NCI-H1048 (cell line): ENCODE measurements at places on chromosomes 16 and 17.

- DNase-seq, result no peak
Observed at GRCh38 chr17:80311216-80311827, 50.7 kb downstream of the RNF213 start.

GRCh38 chr17:81993729-81994592 is 16.5 kb downstream of the ASPSCR1 start:
- DNase-seq, result no peak

DNA sequence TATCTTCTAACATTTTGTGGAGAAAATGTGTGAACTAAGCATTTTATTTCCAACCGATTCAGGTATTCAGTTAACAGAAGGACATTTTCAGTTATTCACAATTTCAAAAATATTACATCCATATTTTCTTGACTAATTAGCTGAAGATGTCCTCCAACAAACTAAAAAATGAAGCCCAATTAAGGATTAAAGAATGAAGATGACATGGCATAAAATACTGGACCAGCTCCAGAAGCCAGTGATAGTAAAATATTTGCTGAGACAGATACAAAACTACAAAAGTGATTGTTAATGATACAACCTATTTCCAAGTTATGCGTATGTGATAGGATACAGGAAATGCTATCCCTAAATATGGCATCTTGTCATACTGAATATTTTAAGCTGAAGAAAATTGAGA is 48.6 kb downstream of the PMP22 start:
- DNase-seq, result no peak

DNA sequence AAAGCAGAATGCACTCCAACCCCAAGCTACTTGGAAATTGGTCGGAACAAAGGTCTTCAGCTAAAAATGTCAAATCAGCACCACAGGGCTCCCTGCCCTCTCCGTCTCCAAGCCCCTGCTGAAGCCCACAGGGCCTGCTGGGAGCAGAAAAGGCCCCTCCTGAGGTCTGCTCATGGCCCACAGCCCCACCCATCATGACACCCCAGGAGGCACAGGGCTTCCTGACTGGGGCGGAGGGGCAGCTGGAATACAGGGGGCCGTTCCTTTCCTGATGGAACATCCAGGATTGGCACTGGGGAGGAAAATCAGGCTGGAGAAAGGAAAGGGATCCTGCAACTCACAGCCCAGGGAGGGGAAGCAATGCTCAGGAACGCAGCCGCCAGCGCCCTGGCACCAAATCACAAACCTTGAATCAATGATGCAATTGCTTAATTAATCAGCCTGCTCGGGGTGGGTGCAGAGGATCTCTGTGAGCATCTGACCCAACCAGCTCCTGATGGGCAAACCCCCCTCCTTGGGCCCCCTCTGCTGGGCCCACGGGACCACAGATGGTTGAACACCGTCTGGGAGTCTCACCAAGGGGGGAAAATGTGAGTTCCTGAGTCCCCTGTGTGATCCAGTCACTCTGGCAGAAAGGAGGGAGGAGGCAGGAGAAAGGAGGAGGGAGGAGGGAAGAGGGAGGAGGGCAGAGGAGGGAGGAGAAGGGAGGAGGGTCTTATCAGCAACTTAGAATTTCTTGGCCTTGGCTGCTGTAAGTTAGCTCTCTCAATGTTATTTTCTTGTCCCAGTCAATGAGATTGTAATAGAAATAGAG is 155.5 kb downstream of the ZNF423 start:
- no peak for DNase-seq

DNA sequence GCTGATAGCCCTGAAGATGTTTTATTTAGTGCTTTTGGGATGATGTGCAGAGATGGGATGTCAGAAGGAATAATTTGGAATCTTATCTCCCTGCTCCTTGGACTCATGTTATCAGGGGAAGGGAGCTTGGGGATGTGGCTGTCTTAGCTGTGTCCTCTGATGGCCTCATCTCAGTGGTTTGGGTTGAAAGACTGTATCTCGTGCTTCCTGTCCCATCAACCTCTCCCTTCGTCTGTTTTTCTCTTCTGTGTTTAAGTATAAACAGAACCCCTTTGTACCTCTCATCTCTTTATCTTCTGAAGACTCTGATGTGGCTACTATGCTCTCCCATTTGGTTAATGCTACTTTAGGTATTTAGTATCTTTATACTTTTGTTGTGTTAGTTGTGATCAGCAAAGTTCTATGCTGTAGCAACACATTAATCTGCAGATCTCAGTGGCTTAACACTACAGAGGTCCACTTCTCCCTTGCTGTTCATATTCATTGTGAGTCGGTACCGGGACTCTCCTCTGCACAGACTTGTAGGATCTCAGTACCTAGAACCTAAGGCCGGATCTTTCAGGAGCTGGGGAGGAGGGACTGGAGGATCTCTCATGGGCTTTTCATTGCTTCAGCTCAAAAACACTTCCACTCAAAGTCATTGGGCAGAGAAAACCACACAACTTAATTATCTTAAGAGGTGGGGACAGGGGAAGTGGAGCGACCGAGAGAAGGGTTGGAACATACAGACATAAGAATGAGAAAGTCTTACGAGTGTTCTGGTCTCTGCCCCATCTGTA is 28.8 kb downstream of the PRKCA start:
- no peak for DNase-seq

- no peak for DNase-seq
Observed at GRCh38 chr16:67883872-67884261, 818 bp upstream of the NRN1L start.

- DNase-seq, result no peak
Observed at GRCh38 chr17:19348081-19348650, 14.4 kb downstream of the B9D1 start.

DNA sequence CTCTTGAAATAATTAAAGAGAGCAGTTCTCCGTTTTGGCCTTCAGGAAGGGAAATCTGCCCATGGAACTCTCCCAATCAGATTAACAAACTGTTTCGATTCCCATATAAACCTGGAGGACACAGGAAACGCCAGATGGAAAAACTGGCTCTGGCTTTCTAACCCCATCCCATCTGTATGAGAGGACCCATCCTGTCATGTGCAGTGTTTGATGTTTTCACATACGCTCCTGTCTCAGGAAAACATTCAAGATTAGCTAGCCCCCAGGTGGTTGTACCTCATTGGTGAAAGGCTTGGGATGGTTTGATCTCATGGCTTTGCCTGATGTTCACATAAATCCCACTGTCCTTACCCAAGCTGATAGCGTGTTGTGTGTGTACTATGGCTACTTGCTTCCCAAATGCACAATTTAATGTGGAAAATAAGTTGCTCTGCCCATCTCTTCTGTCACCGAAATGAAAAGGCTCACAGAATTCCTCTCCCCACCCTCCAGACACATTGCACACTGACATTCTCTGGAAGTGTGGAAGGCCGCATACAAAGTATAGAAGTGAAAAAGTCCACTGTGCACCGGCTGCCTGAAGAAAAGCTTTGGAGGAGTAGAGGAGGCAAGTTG is 18.2 kb upstream of the ERN1 start:
- no peak for DNase-seq

- DNase-seq, result no peak
Observed at GRCh38 chr17:56899403-56899802, 14.4 kb downstream of the TRIM25 start.

DNA sequence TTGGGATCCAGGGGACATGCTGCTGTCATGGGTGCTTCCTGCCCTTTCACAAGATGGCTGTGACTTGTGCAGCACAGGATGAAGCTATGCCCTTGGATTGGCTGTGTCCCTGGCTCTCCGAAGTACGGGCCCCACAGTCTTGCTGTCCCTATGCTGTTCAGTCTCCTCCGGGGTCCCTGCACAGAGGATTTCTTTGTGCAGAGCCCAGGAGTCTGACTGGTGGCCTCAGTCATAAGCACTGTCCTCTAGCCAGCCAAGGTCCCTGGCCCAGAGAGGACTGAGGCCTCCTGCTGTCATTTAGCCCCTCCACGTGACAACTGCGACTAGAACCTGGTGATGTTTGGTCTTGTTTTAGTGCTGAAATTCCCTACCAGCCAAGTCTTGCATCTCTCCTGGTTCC is 42.4 kb upstream of the CRISPLD2 start:
- DNase-seq, result no peak

GRCh38 chr17:61498042-61498994 is 46.1 kb downstream of the TBX4 start:
- DNase-seq, result no peak

GRCh38 chr16:81688182-81688581 is 90.9 kb upstream of the PLCG2 start:
- no peak for DNase-seq

- DNase-seq, result no peak
Observed at GRCh38 chr16:19292186-19292585, 6.7 kb downstream of the CLEC19A start.

GRCh38 chr16:47481698-47482374 is 20.7 kb downstream of the PHKB start:
- no peak for DNase-seq

- DNase-seq, result no peak
Observed at GRCh38 chr17:83173914-83174361, 94.5 kb downstream of the METRNL start.

- DNase-seq, result no peak
Observed at GRCh38 chr16:27378871-27379481, 23.0 kb upstream of the IL21R start.

GRCh38 chr17:41676058-41676419 is 12.6 kb upstream of the EIF1 start:
- no peak for DNase-seq

GRCh38 chr16:57479205-57479975 is 6.9 kb downstream of the DOK4 start:
- no peak for DNase-seq

DNA sequence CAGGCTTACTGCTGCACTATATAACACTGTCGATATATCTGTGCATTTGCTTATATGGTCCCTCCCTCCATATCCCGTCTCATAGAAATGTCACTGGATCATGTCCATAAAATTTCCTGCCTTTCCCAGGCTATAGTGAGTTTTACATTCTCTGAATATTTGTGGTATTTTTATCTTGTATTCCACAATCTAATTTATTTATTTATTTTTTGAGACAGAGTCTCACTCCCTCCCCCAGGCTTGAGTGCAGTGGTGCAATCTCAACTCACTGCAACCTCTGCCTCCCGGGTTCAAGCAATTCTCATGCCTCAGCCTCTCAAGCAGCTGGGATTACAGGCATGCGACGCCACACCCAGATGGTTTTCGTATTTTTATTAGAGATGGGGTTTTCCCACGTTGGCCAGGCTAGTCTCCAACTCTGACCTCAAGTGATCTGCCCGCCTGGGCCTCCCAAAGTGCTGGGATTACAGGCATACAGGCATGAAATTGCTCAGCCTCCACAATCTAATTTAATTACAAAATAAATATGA is 12.9 kb downstream of the TRIM37 start:
- no peak for DNase-seq

- DNase-seq, result no peak
Observed at GRCh38 chr17:28345419-28346198, 10.0 kb downstream of the TNFAIP1 start.
